ENCODE measurements at places on chromosomes 7 and 10.

GRCh38 chr10:76911184-76911583 lies 726.4 kb downstream of the KCNMA1 start:
- DNase-seq = no peak

DNA sequence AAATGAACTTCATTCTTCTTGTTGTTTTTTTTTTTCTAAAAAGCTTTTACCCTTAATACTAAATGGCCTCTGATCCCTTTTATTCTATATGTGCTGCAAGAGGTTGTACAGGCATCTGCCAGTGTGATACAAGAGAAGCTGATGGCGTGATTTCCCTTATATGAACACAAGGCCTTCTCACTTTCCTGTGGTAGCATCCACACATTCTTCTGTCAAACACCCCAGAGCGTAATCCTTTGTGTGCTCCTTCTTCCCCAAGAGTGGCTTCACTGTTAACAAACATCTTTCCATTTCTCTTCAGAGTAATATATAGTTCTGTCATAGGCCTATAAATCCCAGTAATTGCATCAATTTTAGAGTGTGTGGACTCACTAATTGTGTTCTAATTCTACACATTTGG lies 86.3 kb upstream of the CAPZA2 start:
- DNase-seq = no peak

- DNase-seq = no peak
These were observed 7.0 kb downstream of the WDR91 start for GRCh38 chr7:135204341-135204749.

GRCh38 chr10:126017961-126018560 lies 121.7 kb downstream of the FANK1 start:
- DNase-seq = no peak

- DNase-seq = no peak
These were observed 175.3 kb downstream of the DIP2C start for GRCh38 chr10:514137-514671.

- no peak for DNase-seq
These were observed 35.8 kb upstream of the NPSR1 start for GRCh38 chr7:34622182-34622581.

- DNase-seq = no peak
These were observed 70.8 kb upstream of the ZNF92 start for GRCh38 chr7:65302883-65303282.

Measured in stimulated activated CD8-positive, alpha-beta memory T cell treated with anti-CD3 and anti-CD28 coated beads, Interleukin-15, amount 100 ng/mL, for 48 hours (primary cell).